HT1080 (cell line): ENCODE measurements at places on chromosomes 1 and 21. TPM values are rescaled to one million over a fixed set of nuclear protein-coding genes. Genes with fewer than 3 reads are reported as not detected.

- peak; percentile 62 for DNase-seq
Observed at GRCh38 chr1:113153116-113153803, 80.3 kb downstream of the LRIG2 start.

DNA sequence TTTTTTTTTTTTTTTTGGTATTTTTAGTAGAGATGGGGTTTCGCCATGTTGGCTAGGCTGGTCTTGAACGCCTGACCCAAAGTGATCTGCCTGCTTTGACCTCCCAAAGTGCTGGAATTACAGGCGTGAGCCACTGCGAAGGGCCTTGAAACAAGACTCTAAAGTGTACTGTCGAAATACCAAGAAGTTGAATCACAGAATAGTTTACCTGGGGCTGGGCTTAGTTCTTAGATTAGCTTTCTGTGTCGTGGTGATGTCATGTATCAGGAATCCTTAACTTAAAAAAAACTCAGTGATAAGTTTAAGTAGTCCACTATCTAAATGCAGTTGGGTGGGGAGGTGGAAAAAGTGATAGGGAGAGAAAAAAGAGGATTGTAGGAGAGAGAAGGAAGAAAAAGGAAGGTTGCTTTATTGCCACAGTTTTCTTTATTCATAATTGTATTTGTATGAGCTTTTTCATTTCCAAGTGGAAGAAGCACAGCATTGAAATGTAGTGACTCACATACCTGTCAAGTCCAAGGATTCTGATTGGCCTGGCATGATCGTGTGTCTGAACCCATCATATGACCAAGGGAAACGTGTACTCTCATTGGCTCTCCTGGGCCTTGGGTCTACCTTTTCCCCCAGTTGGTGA lies 13.4 kb downstream of the ITSN1 start:
- DNase-seq, result peak; percentile 97

The SLC44A3 gene
- 0.30 and 0.31 TPM in 2 replicates for total RNA-seq

DNA sequence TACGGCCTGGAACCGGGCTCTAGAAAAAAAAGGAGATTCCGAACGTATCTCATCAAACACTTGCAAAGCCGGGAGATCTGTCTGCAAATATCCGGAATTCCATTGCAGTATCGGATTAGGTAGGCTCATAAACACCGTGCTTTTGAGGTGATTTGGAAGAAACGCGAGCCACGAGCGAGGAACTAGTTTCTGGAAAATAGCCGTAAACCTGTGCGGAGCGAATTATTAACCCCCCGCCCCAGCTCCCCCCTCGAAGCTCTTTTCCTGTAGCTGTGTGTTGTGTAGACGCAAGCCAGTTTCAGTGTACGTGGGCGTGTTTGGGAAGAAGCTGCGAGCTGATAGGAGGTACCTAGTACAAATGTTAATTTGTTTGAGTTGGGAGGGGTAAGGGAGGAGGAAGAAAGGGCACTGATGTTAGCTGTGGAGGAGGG lies 1.1 kb downstream of the RALGPS2 start:
- peak; percentile 76 for DNase-seq

DNA sequence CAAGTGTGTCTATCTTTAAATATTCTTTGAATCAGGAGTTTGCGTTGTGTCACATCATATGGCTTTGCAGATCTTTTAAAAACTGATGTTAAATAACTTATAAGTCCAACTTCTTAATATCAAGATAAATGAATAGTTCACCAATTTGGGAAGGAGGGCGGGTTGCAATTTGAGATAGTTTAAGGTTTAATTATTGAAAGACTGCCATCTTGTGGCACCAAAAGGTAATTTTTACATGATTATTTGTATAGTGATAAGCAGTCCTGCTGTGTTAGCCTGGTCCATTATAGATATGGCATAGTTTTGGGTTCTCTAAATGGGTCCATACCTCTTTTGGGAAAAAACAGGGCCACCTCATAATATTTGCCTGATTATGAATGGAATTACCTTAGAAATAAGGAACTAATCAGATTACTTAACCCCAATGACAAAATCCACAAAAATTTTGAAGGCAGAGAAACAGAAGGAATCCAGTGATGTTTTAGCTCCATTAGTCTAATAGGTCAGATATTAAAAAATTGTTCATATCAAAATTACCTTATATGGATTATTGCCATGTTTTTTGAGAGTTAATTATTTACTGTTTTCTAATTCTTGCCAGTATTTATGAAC lies 64.3 kb downstream of the PRKAA2 start:
- DNase-seq, result peak; percentile 58
